ENCODE measurements at places on chromosomes 2 and 18.
A peak's percentile ranks its signal among the peaks of the same experiment; 100 is the strongest.

DNA sequence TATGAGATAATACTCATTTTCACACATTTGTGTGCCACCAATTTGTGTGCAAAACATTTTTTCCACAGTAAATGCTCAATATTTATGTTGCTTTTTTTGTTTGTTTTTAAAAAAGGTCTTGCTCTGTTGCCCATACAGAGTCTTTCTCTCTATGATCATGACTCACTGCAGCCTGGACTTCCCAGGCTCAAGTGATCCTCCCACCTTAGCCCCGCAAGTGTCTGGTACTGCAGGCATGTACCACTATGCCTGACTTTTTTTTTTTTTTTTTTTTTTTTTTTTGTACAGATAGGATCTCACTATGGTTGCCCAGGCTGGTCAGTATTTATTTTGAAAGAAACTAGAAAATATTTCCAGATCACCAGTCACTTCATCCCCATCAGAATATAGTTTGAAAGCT, 297.8 kb upstream of the GYPC start:
- no peak for DNase-seq

- no peak for DNase-seq
These were observed 53.5 kb downstream of the ATL2 start for GRCh38 chr2:38323623-38324022.

- no peak for DNase-seq
These were observed 100.7 kb downstream of the RAPGEF4 start for GRCh38 chr2:172836347-172836821.

- no peak for DNase-seq
These were observed 96.5 kb upstream of the NFATC1 start for GRCh38 chr18:79299272-79299671.

DNA sequence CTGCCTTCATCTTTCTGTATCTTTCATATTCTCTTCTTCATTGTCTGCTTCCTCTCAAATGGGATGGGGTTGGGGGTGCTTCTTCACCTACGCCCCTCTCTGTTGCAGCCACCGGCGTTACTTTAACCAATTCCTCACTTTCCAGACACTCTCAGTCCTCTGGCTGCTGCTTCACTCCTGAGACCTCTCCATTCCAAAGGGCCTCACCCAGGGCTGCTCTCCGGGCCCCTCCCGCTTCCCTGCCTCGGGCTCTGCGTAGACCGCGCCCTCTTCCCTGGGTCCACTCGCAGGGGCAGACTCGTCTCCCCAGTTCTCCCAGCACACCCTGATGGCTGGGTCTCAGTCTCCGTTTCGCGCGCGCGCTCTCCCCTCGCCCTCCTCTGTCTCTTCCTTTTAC, 926 bp downstream of the SERPINB8 start:
- DNase-seq: no peak

- DNase-seq: peak; percentile 83
These were observed at the start of gene ANKRD53 for GRCh38 chr2:70978341-70979179. Gene ANKRD53, plus strand, starts transcription at chr2:70978630. Its CDS starts 16 bp downstream, at chr2:70978646.

DNA sequence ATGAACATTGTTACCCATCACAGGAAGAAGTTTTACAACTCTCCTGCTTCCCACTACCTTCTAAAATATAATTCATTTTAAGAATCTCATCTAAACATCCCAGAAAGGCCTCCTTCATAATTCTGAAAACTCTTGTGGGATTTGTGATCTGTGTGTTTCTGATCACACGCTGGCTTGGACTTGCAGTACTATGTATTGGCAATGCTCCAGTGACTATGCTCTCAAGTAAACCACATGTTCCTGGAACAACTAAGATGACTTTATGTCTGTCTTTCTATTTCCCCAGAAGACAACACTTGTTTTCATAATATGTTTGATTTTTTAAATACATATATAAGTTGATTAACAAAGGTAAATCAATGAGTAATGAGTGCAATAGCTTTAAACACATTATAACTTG, 376.6 kb upstream of the NETO1 start:
- no peak for DNase-seq

GRCh38 chr2:203730076-203730729, 23.8 kb downstream of the CD28 start:
- no peak for DNase-seq

- DNase-seq: no peak
These were observed 10.3 kb upstream of the ZBTB7C start for GRCh38 chr18:48419277-48420022.

DNA sequence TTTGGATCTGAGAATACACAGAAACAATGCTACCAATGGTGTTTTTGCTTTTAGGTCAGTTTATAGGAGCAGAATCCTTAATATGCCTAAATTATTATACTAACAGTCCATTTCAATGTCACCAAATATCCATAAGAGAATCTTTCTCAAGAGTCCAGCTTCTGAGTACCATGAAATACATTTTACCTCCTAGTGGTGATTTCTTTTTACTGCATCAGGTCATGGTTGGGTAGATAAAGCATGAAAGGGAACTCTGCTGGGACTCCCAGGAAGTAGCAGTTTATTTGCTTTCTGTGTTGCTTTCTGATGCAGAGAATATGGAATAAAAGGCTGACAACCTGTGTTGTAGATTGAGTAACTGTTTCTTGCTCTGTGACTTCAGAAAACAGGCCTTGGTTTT, 115.6 kb downstream of the PPP1R1C start:
- no peak for DNase-seq

DNA sequence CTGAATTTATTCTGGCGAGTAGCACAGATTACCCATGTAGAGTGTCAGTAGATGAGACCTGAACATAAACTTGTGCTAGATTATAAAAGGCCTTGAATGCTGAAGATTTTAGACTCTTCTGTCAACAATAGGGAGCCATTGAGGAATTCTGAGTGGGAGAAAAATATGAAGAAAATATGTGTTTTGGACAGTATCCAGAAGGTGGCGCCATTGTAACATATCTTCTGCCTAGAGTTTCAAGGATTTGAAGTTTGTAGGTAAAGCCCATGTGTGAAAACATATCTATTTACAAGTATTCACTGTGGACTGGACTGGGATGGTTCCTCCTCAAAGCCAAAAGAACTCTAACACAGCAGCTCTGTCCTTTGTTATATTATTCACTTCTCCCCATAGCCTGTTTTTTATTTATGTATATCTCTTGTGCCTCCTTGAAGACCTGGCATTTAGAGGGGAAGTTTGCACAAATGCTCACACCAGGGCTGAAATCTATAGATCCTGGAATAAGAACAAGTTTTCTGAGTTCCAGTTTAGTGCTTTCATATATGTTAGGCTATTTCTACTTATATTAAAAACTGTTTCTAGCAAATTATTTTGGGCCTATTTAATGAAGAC, 124.9 kb downstream of the RDH14 start:
- DNase-seq: no peak

DNA sequence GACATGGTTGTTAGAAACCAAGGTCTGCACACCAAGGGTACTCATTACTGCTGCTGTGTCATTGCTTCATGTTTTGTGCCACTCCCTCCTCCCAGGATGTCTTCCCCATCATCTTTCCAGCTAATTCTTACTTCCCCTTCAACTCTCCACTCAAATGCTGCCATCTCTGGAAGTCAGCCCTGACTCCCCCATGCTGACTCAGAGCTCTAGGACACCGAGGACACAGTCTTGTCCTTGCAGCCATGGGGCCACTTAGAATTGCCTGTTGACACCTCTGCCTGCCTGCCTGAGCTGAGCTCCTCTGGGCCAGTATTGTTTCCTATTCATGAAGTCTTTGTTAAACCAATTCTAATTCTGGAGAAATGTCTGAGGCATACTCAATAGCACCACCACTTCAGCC, 100.2 kb downstream of the GYPC start:
- peak; percentile 40 for DNase-seq

DNA sequence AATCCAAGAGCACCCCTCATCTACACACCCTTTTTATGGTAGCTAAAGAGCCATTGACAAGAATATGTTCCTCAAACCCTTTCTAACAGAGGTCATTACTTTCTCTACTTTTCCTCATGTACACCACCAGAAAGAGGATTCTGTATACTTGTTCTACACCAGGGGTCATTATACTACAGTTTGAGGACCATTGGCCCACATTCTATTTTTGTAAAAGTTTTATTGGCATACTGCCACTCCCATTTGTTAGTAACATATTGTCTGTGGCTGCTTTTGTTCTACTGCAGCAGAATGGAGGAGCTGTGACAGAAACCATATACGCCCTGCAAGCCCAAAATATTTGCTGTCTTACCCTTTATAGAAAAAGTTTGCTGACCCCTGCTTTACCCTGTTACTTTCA, 14.3 kb downstream of the HTR2B start:
- no peak for DNase-seq

GRCh38 chr2:233124421-233125080, 64.4 kb downstream of the INPP5D start:
- DNase-seq: no peak

GRCh38 chr2:727071-727470, 49.9 kb upstream of the TMEM18 start:
- DNase-seq: no peak

DNA sequence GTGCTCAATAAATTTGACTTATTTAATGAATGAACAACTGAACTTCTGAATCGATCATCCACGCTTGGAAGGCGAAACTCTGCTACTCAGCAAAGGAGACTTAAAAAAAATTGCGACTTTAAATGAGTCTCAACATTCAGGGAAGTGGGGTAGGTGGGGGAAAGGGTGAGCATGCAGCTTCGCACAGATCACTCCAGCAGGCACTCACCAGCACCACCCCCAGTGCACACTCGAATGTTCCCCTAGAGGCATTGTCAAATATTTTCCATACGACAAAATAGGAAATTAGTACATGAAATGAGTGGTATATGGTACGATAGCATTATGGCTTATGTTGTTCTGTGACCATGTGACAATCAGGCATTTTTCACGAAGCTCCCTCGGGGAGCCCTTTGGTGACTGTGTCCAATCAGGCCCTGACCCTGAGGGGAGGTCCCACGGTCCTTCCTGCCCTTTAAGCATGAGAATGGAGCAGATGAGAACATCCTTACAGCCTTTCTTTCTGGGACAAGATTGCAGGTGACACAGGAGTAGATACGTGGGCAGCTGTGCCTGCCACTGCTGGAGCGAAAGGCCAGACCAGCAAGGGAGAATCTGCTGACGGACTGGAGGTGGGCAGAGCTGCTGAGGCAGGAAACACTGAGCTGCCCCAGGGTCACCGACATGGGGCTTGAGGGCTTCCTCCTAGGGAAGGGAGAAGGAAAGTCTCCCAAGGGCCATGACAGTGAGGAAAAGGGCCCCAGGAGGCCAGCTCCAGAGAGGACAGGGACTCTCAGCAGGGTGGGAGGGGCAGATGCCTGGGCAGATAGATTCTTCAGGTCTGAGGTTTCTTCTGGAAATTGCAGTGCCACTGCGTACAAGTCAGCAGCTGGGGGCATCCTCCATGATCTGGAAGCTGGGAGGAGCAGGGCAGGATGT, 101.3 kb upstream of the ID2 start:
- no peak for DNase-seq

DNA sequence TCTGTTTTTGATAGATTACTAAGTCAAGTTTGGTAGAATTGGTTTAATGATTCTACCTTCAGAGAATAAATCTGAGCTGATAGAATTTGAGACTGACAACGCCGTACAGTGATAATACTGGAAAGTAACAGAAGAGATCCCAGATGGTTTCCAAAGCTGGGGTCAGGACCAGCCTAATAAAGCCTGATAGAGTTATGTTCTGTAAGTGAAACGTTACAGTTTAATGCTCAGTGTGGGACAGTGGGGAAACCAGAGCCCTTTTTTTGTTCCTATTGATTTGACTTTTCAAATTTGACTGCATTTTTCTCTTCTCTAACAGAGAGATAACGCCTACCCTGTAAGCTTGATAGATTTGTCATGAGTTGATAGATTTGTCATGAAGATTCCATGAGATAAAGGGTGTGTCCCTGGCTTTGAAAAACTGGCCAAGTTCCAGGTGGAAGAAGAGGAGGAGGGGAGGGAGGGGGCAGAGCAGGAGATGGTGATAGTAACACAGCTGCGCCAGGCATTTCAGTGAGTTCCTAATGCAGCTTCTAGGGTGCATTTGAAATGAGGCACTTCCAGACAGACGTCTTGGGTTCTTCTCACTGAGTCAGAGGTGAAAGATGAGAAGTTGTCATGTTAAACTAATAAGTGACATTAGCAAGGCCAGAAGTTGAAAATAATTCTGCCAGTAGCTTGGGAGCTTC, 65.1 kb downstream of the CERS6 start:
- no peak for DNase-seq

DNA sequence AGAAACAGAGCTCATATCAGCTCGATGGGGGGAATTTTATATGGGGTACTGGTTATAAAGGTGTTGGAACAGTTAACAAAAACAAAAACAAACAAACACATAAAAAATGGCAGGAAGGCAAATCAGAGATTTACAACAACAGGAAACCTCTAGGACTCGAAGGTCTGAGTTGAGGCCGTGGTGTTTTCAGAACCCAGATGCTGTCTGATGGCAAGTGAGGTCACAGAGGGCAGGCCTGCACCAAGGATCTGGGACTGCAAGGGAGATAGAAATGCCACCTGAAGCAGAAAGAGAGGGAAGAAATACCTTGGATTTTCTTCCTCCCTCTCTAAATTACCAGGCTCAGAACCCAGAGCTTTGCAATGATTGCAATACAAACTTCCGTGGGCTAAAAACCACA, 429.5 kb downstream of the ZNF521 start:
- DNase-seq: no peak

DNA sequence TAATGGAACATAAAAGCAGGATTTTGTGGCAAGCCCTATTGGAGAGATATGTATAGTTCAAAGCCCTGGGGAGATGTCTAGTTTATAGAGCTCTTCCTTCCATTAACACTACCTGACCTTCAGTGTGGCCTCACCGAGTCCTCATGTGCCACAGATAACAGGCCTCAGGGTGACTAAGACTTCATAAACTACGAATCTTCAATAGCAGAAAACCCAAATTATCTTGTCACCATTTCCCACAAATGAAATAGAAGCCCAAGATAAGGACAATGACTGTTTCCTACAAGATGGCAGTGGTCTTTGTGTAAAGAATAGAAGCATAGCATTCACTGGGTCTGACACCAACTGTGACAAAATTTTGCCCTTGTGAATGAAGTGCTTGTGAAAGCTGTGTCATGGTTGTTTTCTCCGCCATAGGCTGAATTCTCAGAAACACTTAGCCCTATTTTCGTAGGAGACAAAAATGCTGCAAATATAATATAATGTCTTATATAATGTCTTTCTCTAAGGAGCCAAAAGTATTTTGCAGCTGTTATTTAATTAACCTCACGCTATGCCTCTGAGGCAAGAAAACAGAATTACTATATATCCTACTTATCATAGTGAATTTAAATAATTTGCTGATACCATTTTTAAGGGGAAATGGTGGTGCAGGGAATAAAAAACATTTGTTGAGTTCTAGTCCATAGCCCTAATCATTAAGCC, 136.7 kb upstream of the CWC22 start:
- DNase-seq: no peak

- DNase-seq: no peak
These were observed 37.6 kb upstream of the SLC4A10 start for GRCh38 chr2:161586517-161587167.

DNA sequence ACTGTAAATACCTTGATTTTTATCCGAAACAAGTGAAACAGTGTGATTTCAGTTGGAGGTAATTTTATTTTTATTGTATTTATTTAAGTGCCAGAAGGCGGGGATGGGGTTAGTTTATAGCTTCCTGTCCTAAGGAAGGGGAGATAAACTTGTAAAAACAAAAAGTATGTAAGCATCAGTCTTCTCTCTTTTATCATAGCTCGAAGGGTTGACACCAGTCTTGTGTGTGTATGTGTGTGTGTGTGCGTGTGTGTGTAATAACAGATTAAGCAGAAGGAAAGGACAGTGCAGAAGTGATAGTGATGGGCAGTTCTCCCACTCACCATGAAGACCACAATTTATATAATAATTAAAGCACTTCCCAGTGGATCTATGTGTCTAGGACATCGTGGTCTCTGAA, 793.3 kb downstream of the PLCL1 start:
- DNase-seq: no peak

Measured in coronary artery (tissue), 2 donors.